ENCODE measurements at places on chromosomes 5 and 9.
A peak's percentile ranks its signal among the peaks of the same experiment; 100 is the strongest.

GRCh38 chr5:149257889-149258705, 13.6 kb upstream of the AFAP1L1 start:
- DNase-seq: no peak

GRCh38 chr9:23041466-23041865, 594.8 kb downstream of the DMRTA1 start:
- no peak for DNase-seq

GRCh38 chr5:76154009-76154690, 71.0 kb downstream of the SV2C start:
- no peak for DNase-seq

- DNase-seq: peak; percentile 82
Measured at GRCh38 chr5:134586866-134587524, 45.6 kb downstream of the SAR1B start.

- no peak for DNase-seq
Measured at GRCh38 chr5:164244-164643, 27.1 kb upstream of the LRRC14B start.

- DNase-seq: no peak
Measured at GRCh38 chr9:121399126-121399882, 29.3 kb upstream of the STOM start.

DNA sequence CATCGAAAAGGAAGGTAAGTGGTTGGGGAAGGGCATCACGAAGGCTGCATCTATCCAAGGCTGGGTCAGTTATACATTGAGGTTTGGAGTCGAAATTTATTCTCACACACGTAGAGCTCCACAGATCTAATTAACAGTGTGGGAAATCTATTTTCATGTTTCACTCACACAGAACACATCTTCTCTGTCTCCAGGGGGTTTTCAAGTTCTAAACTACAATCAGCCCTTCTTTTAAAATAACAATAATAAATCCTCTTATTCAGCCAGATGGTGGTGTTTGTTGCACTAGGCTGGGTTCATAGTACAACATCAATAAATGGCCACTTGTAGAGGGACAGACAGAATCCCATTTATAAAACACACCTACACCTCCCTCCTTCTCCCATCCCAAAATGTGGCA, 174.5 kb upstream of the KLF9 start:
- no peak for DNase-seq

DNA sequence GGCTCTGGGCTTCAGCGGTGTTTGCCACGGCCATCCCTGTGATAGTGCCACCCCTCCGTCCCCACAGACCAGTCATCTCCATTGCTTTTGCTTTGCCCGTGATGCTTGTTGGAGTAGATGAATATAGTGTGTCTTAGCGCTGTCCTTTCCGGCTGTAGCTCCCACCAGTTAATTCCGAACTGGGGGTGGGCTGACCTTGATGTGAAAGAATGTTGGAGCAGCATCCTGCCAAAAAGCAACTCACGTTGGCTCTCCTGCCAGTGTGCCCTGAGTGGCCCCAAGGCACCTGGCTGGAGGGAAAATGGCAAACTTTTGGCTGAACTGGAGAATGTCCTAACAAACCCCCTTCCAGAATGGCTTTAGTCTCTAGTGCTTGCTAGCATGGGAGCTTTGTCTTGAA, 20.0 kb downstream of the CLTA start:
- no peak for DNase-seq

DNA sequence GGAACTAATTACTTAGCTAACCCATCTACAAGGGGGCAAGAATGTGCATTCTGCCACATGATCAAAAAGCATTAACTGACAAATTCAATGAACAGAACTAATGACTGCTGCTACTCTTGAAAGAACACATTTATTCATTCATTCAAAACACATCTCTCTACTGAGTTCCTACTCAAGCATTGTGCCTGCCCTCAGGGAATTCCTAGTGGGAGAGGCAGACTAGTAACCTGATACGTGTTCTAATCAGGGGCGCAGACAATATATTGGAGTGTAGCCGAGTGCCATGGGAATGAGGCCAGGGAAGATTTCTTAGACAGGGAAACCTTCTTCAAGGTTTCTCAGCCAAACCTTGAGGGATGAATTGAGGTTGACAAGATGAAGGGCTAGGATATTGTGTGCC, 56.7 kb upstream of the PAPPA start:
- no peak for DNase-seq

DNA sequence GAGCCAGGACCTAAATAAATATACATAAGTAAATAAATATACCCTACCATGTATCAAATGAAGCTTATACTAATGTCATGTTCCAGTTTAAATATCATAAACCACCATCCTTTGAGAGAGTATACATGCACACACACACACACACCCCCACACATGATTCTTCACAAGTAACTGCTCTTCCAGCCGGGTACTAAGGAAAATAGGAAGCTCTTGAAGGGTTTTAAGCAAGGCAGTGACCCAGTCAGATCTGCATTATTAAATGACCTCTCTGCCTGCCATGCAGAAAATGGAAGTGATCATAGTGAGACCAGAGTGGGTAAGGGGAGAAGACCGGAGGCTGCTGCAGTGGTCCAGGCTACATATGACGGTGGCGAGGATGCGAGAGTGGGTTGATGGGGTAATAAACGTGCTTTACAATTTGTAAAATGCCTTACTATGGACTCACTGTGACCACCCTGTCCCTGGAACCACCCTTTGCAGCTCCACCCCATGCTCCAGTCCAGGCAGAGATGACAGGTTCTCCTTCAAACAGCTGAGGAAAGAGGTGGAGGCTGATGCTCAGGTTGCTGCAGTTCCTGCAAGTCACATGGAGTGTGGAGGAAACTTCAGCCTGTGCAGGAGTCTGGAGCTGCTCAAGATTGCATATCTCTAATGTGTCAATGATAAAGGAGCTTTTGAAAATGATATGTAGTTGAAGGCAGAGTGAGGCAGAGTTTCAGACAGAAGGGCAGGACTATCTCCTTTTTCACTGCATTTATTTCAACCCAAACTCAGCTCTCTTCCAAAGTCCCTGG, 38.8 kb upstream of the NDFIP1 start:
- DNase-seq: no peak

GRCh38 chr9:127295005-127295404, 30.4 kb downstream of the GARNL3 start:
- no peak for DNase-seq

- DNase-seq: no peak
Measured at GRCh38 chr9:136255896-136256890, 10.6 kb upstream of the QSOX2 start.

DNA sequence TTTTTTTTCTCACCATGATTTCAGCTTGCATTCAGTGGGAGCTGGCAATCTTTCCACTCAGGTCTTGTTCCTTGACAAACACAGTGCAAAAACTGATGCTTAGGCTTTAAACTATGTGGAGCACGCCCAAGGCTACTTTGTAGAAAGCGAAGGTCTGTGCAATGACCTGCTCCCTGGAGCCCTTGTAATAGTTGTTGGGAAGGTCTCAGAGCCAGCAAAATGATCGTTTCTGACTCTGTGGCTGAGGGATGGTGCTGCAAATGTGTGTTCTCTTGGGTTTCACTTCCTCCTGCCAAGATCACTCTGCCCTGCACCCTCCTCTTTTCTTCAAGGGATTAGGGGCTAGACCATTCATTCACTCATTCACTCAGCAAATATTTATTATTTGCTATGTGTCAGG, 249.7 kb upstream of the MAP3K1 start:
- DNase-seq: no peak

GRCh38 chr9:83188277-83188676, 125.3 kb upstream of the RASEF start:
- no peak for DNase-seq

- DNase-seq: no peak
Measured at GRCh38 chr9:35658968-35659220, 802 bp downstream of the CCDC107 start.

DNA sequence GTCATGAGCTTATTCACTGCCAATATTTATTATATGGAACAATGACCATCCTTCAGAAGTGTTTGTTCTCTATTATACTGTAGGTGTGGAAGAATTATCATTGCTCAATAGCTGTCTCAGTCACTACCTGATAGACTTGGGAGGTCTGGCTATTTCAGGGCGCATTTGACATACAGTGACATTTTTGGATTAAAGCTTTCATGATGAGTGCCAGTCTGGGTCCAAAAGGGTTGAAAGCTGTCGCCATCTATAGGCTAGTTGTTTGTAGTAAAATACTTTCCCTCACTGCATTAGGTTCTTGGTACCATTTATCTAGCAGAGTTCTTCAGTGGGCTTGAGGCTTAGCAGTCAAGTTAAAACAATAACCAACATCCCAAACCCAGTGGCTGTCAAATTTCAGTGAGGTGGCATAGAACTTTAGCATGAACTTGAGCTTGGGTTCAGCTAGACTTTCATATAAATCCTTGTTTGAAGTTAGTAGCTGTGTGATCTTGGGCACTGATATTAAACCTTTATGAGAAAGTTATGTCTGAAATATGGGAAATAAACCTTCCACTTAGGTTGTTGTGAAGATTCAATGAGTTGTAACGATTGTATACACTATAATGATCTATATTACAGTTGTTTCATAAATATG, 110.5 kb upstream of the CDKN2B start:
- no peak for DNase-seq

DNA sequence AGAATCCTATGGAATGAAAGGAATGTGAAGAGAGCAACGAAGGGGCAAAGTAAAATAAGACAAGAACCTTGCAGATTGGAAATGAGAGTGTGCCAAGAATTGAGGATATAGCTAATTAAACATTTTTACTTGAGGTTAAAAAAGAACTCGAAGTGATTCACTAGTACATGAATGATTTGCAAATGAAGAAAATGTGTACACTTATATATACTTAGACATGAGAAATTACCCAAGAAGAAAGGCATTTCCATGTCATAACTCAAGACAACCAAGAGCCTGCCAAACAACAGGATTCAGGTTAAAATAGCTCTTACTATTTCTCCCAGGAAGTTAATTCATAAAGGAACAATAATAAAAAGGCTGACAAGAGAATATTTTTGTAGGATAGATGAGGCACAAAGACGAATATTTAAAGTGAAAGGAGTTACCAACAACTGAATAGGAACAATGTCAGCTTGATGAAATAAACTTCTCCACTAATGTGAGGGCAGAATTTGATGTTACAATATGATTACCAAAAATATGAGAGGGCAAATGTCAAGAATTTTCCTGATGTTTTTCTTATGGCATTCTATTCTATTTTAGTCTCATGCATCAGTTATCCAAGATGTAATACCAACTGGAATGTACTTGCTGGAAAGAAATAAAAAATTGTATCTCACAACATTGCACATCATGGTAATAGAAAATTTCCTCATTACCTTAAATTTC, 18.9 kb upstream of the NPR3 start:
- DNase-seq: no peak

DNA sequence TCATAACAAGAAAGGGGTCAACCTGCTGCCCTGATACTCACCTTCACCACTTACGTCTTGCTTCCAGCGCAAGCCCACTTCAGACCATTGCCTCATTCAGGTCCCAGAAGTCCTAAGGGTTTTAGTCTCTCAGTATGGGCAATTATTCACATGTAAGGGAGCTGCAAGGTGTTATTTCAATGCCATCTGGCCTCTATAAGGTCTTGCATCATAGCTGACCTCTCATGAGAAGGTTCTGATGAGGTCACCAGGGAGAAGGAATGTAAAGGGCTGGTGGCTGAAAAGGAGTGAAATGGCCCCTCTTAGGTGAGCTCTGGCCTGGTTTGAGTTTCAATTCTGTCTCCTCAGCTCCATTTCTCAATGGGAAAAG, 1.5 kb upstream of the MARCHF3 start:
- no peak for DNase-seq

DNA sequence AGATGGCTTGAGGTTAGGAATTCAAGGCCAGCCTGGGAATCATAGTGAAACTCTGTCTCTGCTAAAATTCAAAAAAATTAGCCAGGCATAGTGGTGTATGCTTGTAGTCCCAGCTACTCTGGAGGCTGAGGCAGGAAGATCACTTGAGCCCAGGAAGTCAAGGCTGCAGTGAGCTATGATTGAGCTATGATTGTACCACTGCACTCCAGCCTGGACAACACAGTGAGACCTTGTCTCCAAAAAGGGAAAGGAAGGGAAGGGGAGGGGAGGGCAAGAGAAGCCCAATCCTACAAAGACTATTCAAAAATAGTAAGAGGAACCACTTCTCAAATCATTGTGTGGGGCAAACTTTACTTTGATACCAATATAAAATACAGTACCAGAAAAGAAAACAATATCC, 11.2 kb downstream of the SEMA4D start:
- no peak for DNase-seq

DNA sequence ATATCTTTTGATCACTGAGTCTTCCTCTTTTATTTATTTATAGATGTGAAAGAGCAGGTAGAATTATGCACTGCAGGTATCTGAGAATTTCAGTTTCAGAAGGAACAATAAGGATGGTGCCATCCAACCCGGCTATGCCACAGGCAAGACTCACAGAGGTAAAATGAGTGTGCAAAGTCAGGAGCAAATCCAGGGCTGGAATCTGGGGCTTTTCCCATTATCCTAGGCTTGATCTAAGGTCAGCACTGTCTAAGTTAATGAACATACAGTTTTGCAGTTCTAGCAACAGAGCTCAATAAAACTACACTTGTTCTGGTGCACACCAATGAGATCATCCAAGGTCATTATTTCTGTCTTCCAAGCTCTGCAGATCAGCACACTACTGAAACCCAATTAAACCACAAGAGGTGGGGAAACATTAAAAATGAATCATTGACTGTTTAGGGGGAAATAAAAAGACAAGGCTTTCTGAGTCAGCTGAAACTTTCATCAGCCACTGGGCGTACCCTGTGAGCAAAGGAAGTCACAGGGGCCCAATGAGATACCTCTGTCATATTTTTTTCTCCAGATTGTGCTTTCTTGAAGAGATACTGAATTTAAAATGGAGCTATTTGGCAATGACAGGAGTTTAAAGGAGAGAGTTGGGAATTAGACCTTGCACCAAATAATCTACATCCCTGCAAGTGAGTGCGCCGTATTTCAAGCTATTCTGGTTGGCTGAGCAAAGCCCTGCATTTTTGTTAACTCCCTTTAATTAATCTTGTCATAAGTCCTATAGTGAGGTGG, 662.2 kb upstream of the ZNF608 start:
- DNase-seq: no peak

DNA sequence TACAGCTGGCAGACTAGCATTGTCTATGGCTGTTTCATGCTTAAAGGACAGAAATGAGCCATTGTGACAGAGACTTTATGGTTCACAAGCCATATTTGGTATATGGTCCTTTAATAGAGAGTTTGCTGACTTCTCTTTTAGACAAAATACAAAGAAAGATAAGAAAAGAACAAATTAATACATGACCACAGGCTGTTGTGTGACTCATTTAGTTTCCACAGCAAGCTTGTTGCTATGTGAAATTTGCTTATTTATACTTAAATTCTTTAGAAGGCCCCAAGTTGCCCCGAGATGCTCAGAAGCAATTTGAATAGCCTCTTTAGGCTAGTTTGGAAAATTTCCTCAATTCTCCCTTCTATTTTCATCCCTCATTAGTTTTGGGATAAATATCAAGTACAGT, 315.3 kb upstream of the RPS23 start:
- no peak for DNase-seq

GRCh38 chr5:167819406-167819805, 472.0 kb upstream of the WWC1 start:
- DNase-seq: no peak
